ENCODE measurements at places on chromosomes 4 and X. TPM values are rescaled to one million over a fixed set of nuclear protein-coding genes. Genes with fewer than 3 reads are reported as not detected.

Gene NAP1L2
- 1.9 TPM for total RNA-seq

- no peak for DNase-seq
- peaks cover 36% of the 10 kb centered on the region for H3K4me1 ChIP-seq
- peak within 1 kb of the TSS; percentile 99 for H3K4me3 ChIP-seq
- H3K36me3 ChIP-seq, result peaks cover 14% of the 10 kb centered on the region
- no peaks in the 10 kb centered on the region for H3K27me3 ChIP-seq
Measured at GRCh38 chr4:128287141-128287870, at the start of gene PGRMC2. Gene PGRMC2, minus strand, starts transcription at chr4:128287813. Its CDS starts 23 bp downstream, at chr4:128287790.

DNA sequence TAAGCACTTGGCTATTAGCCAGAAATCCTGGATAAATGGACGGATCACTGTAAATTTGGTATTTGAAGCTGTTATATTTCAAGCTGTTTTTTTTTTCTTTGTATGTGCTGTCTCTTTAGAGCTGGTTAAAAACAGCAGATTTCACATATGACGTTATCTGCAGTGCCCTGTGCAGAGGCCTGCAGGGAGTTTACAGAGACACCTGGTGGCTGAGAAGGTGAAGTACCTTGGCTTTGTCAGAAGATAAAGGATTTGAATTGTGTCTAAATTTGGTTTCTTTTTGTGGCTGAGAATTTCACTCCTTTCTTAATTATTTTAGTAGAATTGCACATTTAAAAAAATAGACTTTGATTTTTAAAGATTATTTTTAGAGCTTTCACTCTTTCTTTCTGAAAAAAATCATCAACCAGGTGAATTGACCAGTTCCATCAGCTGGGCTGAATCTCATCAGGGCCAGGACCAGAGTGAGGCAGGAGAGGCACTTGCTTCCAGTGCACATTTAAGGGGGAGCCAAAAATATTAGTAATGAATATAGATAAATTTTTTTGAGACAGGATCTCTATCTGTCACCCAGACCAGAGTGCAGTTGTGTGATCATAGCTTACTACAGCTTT, 9.6 kb upstream of the CHRNA9 start:
- H3K27ac ChIP-seq, result no peak overlapping the region
- no peak overlapping the region for H3K4me3 ChIP-seq
- peaks cover 33% of the 10 kb centered on the region for H3K4me1 ChIP-seq
- H3K36me3 ChIP-seq, result no peaks in the 10 kb centered on the region

Gene ANK2
- 6.6 TPM for total RNA-seq

Gene RNF128
- not detected for total RNA-seq

- no peak for DNase-seq
- no peaks in the 10 kb centered on the region for H3K4me1 ChIP-seq
- peak overlapping the region; percentile 34 for H3K27ac ChIP-seq
- H3K4me3 ChIP-seq, result no peak overlapping the region
- no peaks in the 10 kb centered on the region for H3K36me3 ChIP-seq
Measured at GRCh38 chr4:72366601-72367000, 202.4 kb downstream of the ADAMTS3 start.

Gene PNMA3
- 2.2 TPM for total RNA-seq

GRCh38 chrX:29762006-29762405, 453.4 kb upstream of the MAGEB2 start:
- no peak overlapping the region for H3K27ac ChIP-seq
- no peaks in the 10 kb centered on the region for H3K4me1 ChIP-seq
- H3K4me3 ChIP-seq, result no peak overlapping the region
- DNase-seq, result no peak

Gene PAGE2
- total RNA-seq, result not detected

Gene TEX13B
- not detected for total RNA-seq

- no peaks in the 10 kb centered on the region for H3K27me3 ChIP-seq
- no peak overlapping the region for H3K27ac ChIP-seq
- no peaks in the 10 kb centered on the region for H3K36me3 ChIP-seq
- no peak for DNase-seq
- no peak overlapping the region for H3K4me3 ChIP-seq
- H3K4me1 ChIP-seq, result no peaks in the 10 kb centered on the region
Measured at GRCh38 chr4:14431155-14432134, 570.8 kb upstream of the CPEB2 start.

GRCh38 chr4:49063670-49064069, 77.6 kb downstream of the CWH43 start:
- H3K4me3 ChIP-seq, result no peak overlapping the region
- peaks cover 1% of the 10 kb centered on the region for H3K36me3 ChIP-seq

Gene TCP11X2
- not detected for total RNA-seq

- no peaks in the 10 kb centered on the region for H3K36me3 ChIP-seq
- H3K27ac ChIP-seq, result no peak overlapping the region
- peaks cover 26% of the 10 kb centered on the region for H3K27me3 ChIP-seq
- no peaks in the 10 kb centered on the region for H3K4me1 ChIP-seq
- no peak for DNase-seq
Measured at GRCh38 chr4:147071209-147071740, 125.6 kb upstream of the TTC29 start.

DNA sequence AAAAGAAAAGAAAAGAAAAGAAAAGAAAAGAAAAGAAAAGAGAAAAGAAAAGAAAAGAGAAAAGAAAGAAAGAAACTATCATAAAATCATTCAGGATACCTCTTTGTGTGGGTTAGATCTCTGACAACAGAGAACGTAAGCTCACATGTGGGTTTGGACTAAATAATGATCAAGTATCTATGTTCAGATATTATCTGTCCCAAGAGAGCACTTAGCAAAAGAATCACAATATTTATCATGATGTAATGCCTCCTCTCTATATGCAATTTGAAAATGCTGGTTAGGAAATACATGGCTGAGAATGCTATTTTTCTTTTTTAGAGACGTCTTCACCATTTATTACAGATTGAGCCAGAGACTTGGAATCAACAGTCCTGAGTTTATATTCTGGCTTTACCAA, 191.3 kb downstream of the KCNIP4 start:
- no peaks in the 10 kb centered on the region for H3K4me1 ChIP-seq
- no peaks in the 10 kb centered on the region for H3K36me3 ChIP-seq
- no peak for DNase-seq

GRCh38 chrX:47158131-47158530, 13.1 kb downstream of the RBM10 start:
- no peaks in the 10 kb centered on the region for H3K27me3 ChIP-seq
- no peak overlapping the region for H3K4me3 ChIP-seq
- H3K27ac ChIP-seq, result no peak overlapping the region
- H3K4me1 ChIP-seq, result no peaks in the 10 kb centered on the region
- peaks cover 3% of the 10 kb centered on the region for H3K36me3 ChIP-seq

Gene DCAF8L1
- total RNA-seq, result not detected

DNA sequence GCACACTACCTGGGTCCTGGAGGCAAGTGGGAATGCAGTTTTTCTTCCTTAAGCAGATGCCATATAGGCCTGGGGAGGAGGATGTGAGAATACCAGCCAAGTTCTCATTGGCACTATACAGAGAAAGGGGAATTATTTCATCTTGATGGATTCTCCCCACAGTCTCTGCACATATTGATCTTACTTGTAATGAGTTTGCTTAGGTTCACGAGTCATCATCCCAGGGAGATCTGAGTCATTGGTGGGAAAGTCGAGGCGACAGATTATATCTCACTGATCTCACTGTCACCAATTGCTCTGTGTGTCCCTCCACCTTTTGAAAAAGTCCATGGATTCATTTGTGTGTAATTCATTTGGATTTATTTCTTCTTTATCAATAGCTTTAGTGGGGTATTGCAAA, 156.8 kb downstream of the AR start:
- no peaks in the 10 kb centered on the region for H3K36me3 ChIP-seq
- no peak for DNase-seq
- H3K4me1 ChIP-seq, result no peaks in the 10 kb centered on the region
- H3K27ac ChIP-seq, result no peak overlapping the region
- H3K27me3 ChIP-seq, result peaks cover 36% of the 10 kb centered on the region

Measured in activated T-cell treated with anti-CD3 and anti-CD28 coated beads, Interleukin-2, amount 50 U/mL, for 72 hours (primary cell).